COR-L47 (cell line): ENCODE measurements at places on chromosomes 7 and 10.

- peak; percentile 48 for DNase-seq
Measured at GRCh38 chr7:158527915-158528502, 59.6 kb downstream of the PTPRN2 start.

- no peak for DNase-seq
Measured at GRCh38 chr7:142140401-142140959, 29.0 kb downstream of the MGAM2 start.

- DNase-seq, result no peak
Measured at GRCh38 chr7:84157171-84157570, 37.4 kb downstream of the SEMA3A start.

DNA sequence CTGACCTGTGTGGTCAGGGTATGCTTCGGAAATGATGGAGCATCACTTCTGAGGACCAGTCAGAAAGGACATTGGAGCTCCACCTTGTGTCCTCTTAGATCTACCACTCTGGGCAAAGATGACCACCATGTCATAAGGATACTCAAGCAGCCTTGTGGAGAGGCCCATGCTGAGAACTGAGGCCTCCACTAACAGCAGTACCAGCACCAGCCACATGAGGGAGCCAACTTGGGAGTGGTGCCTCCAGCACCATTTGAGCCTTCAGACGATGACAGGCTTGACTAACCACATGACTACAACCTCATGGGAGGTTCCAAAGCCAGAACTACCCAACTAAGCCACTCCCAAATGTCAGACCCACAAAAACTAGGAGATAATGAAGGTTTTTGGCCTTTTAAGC is 116.0 kb downstream of the NPTX2 start:
- peak; percentile 24 for DNase-seq
